Hematopoietic multipotent progenitor cell treated with erythropoietin and hydrocortisone succinate and interleukin-3 and kit ligand, for 8 days (in vitro differentiated cells): ENCODE measurements at places on chromosomes 1 and 21.

DNA sequence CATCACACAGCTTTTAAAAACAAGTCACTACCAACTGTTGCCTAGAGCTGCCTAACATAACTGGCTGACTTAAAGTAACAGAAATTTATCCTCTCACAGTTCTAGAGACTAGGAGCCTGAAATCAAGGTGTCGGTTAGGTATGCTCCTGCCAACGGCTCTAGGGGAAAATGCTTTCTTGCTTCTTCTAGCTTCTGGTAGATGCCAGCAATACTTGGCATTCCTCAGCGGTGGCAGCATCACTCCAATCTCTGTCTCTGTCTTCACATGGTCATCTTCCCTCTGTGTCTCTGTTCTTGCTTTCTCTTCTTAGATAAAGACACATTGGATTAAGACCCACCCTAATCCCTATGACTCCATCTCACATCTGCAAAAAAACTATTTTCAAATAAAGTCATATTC is 51.5 kb downstream of the DMRTA2 start:
- no peak for DNase-seq

DNA sequence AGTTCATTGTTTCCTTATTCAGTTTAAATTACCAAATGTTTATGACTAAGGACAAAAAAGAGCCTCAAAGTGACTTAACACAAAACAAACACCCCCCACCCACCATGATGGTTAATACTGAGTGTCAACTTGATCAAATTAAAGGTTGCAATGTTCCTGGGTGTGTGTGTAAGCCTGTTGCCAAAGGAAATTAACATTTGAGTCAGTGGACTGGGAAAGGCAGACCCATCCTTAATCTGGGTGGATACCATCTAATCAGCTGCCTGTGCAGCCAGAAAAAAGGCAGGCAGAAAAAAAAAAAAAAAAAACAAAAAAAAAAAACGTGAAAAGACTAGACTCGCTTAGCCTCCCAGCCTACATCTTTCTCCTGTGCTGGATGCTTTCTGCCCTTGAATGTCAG is 543.4 kb downstream of the NEGR1 start:
- DNase-seq: no peak

- no peak for DNase-seq
Measured at GRCh38 chr1:245160288-245160687, 5.5 kb downstream of the KIF26B start.

GRCh38 chr21:45788198-45788597 is 144.7 kb downstream of the PCBP3 start:
- no peak for DNase-seq

DNA sequence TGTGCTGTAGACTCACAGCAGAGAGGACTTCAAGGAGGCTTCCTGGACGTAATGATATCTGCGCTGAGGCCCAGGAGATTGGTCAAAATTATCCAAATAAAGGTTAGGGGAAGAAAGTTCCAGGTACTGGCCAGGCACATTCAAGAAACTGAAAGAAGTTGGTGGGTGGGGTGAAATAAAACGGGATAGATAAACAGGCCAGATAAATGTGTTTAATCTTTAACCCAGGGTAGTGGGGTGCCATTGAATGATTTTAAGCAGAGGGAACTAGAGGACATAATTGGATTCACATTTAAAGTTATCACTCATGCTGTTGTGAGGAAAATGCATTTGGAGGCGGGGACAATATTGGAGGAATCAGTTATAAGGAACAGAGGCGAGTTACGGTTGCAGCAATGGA is 134.7 kb downstream of the NR5A2 start:
- DNase-seq: no peak

DNA sequence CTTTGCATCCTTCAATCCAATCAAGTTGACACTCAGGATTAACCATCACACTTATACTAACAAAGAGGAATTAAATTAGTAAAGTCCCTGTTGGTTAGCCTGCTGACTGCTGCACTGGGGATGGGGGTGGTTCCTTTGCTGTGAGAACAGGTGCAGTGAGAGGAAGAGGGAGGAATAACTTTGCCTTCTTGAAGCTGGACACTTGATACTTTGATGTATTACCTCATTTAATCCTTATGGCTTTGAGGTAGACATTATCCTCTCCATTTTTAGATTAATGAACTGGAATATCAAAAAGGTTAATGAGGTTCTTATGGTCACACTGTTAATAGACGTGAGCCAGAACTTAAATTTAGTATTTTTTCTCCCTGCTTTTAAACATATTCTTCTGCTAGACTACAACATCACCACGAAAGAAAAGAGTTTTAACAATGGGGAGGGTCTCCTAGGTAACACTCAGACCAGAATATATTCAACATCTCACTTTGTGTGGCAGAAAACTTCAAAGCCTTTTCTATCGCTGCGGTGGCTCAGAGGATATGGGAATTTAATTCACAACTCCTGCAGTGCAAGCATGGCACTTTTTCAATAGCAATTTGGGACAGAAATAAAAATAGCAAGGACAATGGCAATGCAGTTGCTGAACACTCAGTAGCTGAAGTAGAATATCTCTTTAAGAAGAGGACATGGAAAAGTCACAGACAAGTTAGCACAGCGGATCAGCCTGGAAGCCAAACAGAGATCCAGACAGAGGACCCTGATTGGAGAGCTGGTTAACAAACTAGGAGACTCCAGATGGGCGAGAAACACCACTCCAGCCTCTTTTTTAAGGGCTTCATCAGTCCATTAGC is 68.8 kb upstream of the DNAH14 start:
- DNase-seq: no peak

- DNase-seq: no peak
Measured at GRCh38 chr1:10308001-10308400, 90.9 kb upstream of the PGD start.

DNA sequence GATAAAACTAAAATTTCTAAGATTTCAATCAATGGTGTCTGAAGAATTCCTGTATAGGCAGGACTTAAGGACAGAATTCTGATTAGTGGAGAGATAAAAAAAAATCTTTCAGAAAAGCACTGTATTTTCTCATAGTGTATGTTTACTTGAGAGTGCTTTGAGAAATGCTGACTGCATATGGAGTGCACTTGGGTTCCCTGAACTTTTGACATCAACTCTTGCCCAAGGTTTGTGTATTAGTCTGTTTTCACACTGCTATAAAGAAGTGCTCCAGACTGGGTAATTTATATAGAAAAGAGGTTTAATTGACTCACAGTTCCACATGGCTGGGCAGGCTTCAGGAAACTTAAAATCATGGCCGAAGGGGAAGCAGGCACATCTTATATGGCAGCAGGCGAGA is 275.0 kb downstream of the LRRC40 start:
- no peak for DNase-seq

- DNase-seq: no peak
Measured at GRCh38 chr1:66648901-66649595, 103.2 kb upstream of the DYNLT5 start.
